AG09319 (cell line): ENCODE measurements at places on chromosomes 16 and 17.

DNA sequence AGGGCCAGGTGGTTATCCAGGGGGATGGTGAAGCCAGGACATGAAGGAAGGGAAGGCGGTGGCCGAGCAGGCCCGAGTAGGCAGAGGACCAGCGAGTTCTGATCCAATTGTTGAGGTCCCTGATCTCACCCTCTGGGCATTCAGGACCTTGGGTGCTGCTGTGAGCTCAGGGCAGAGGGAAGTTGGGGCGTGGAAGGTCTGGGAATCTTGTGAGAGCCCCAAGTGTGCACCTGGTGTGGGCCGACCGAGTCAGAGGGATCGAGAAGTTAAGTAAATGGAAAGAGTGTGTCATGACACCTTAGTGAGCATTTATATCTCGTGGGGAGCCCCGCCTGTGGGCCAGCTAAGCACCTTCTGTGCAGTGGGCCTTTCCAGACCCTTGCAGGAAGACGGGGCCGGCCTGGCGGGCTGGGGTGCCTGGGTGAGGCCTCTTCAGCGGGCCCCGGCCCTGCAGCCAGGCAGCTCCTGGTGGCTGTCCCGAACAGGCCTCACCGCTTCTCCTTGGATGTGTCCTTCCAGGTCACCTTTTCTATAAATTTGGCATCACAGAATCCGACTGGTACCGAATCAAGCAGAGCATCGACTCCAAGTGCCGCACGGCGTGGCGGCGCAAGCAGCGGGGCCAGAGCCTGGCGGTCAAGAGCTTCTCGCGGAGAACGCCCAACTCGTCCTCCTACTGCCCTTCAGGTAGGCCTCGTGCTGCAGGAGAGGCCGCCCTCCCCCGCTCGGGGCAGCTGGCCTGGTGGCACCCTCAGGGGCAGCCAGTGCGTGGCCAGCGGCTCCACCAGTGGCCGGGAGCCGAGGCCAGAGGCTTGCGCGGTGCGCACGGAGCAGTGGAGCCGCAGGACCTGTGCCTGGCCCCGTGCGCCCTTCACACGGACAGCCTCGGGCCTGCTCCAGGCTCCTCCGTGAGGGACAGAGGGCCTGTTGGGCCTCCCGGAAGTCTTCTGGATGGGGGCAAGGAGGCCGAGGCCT lies 76.0 kb downstream of the BANP start:
- DNase-seq, result no peak

DNA sequence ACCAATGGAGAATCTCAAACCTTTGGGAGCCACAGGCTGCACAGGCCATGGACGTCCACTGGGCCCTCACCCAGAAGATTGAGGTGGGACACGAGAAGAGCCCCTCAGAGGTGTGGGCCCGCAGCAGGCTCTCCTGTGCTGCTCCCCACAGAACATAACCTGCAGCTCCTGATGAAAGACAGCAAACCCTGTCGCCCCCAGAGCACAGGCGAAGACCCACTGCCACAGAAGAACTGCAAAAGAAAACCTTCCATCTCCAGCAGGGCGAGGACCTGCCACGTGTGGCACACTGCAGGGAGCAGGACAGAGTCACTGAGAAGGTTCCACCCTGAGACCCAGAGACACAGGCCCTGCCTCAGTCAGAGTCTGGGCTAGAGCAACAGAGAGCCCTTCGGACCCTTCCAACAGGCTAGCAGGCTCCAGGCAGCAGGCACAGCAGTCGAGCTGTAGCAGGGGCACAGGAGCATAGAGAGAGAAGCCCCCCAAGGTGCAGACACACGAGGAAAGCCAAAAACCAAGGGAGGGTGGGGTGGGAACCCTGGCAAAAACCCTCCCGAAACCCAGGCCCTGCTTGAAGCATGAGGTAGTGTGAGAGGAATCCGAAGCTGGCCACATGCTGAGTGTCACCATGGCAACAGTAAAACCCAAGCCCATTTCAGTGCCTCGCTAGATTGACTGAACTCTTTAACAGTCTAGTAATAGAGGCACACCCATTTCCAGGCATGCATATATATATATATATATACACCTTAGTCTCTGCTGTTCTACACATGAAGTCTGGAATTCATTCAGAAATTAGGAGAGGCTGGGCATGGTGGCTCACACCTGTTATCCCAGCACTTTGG lies 60.0 kb upstream of the CHMP6 start:
- peak; percentile 28 for DNase-seq

DNA sequence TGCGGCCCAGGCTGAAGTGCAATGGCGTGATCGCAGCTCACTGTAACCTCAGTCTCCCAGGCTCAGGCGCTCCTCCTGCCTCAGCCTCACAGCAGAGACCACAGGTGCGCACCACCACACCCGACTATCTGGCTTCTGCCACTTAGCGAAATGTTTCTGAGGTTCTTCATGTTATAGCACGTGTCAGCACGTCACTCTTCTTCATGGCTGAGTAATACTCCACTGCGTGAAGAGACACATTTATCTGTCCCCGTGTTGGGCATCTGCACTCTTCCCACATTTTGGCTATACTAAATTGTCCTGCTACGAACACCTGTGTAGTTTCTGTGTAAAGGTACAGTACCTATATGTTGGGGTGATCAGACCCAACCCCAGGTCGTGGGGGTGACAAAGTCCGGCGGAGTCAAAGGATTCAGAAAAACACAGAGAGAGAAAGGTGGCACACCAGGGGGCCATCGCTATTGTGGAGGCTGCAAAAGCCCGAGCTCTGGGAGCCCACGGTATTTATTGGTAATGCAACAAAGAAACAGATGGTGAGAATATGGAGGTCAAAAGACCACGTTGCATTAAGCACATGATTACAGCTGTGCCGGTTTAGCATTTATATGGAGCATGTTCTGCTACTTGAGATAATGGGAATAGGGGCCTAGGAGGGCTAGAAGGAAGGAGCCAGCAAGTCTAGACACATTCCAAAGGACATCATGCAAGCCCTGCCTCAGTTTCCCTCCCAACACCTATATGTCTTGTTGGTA lies 851 bp upstream of the DPEP1 start:
- no peak for DNase-seq

GRCh38 chr16:76201385-76201784 lies 75.8 kb upstream of the CNTNAP4 start:
- no peak for DNase-seq
